Stimulated activated CD4-positive, alpha-beta T cell treated with anti-CD3 and anti-CD28 coated beads, Interleukin-1b, Interleukin-23, amount 100 ng/mL, for 48 hours (primary cell): ENCODE measurements at places on chromosomes 2 and 18.
A peak's percentile ranks its signal among the peaks of the same experiment; 100 is the strongest.

DNA sequence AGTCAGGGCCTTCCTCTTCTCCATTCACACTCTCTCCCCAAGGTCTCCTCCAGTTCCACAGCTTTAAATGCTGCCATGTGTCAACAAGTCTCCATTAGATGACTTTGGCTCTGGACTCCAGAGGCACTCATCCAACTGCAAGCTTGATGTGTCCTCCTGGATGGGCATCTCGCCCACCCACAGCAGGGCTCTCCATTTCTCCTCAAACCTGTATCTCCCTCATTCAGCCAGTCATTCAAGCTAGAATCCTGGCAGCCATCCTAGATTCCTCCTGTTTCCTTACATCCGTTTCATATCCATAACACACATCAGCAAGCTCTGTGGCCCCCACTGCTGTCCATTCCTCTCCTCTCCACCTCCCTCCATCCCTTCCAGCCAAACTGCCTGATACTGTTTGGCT is 88.4 kb upstream of the AFF3 start:
- no peak for DNase-seq

- DNase-seq: no peak
Observed at GRCh38 chr2:13919981-13920382, 712.5 kb upstream of the LRATD1 start.

DNA sequence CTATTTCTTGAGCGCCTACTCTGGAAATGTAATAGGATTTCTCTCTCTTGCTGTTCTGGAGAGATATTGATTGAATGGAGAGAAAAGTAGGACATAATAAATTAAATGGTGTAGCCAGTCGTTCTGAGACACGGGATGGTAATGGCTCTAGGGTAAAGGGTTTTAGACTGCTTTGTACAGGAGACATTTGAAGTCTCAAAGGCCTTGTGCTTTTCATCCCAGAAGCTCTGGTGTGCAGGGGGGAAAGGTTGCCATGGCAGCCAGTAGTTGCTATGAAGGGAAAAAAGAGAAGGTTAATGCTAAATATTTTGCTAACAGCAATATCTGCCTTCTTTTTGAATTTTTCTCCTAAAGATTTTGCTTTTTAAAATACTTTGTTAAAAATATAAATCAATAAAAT is 359.3 kb downstream of the RIT2 start:
- no peak for DNase-seq

- DNase-seq: no peak
Observed at GRCh38 chr2:234189230-234189629, 138.7 kb downstream of the SPP2 start.

DNA sequence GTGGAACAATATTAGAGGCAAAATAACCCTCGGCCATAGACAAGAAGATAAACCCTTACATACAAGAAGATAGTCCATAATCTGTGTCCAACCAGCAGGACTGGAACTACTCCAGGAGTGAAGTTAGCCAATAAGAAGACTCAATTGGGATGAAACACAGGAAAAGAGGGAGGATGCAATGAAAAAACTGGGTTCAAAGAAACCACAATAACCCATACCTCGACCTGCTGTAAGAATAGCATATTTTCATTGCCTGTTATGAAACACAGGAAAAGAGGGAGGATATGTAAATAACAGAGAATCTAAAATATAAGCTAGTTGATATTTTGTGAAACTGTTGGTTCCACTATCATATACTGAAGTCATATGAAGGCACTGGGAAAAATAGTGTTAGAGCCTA is 87.1 kb upstream of the CSRNP3 start:
- no peak for DNase-seq

DNA sequence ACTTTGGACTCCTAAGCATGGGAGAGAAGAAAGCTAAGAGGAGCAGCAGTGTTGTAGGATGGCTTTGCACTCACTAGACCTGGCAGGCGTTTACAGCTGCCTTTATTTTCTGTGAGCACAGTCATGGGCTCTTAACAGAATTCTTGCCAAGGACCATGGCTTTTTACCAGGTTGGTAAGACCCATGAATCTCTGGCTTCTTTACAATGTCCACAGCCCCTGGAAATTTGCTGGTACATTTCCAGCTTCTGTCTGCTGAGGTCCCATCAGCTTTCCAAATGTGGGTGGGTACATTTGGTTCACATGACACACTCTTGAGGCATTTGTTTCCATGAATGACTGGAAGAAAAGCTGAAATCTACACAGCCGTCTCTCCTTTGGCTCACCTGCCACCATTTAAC is 162.7 kb downstream of the PPP1R1C start:
- no peak for DNase-seq

- DNase-seq: peak; percentile 78
Observed at GRCh38 chr18:44679056-44679913, 1.4 kb upstream of the SETBP1 start.

GRCh38 chr2:20382965-20383810 is 32.5 kb upstream of the PUM2 start:
- no peak for DNase-seq

GRCh38 chr2:238302751-238303150 is 14.3 kb upstream of the PER2 start:
- no peak for DNase-seq

DNA sequence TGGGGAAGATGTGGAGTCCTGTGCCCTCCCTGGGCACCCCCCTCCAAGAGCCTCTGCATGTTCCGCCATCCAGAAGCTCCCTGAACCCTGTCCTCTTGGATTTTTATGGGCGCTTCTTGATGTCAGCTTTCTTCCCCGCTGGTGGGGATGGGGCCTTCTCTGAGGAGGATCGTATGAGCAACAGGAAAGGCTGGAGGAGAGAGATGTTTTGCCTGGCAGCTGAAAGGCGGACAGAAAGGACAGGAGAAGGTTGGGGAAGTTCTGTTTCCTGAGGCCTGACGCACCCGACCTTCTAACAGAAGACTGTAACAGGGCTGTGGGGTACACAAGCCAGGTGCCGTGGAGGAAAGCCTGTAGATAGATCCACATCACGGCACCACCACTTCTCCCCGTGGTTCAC is 238.8 kb downstream of the LDLRAD4 start:
- DNase-seq: no peak

DNA sequence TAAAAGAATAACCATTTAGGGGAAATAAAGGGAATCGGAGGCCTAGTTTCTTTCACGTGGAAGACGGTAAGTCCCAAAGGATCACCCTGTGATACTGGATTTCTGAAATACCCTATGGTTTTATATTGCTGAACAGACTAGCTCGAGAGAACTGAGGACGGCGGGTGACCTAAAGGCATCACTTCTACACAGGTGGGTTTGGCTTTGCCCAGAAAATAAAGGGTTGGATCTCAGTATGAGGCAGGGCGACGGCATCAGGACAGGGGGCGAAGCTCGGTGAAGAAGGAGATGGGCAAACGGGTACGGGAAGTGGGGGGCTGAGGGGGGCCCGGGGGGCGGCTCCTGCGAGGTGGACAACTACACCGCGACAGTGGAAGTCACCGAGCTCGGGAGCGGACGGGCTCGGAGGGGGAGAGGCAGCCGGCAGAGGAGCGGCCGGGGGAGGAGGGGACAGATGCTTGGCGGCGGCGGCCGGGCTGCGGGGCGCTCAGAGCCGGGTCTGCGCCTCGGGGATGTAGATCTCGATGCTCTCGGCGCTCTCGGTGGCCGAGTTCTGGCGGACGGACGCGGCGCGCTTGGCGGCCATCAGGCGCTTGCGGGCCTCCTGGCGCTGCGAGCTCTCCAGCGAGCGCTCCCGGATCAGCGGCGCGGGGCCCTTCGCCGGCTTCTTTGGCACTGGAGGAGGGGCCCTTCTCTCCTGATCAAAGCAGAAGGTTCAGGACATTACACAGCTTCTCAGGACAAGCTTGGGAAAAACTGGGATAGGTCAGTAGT is 48.9 kb downstream of the TGIF1 start:
- no peak for DNase-seq

GRCh38 chr2:70888923-70889715 is 46.6 kb upstream of the ATP6V1B1 start:
- no peak for DNase-seq
